Posterior cingulate gyrus (tissue), 11 donors: ENCODE measurements at places on chromosomes 11 and 22.

GRCh38 chr11:27574342-27574741 lies 67.8 kb upstream of the LIN7C start:
- DNase-seq, result no peak

- DNase-seq, result no peak
These were observed 2.5 kb downstream of the OR52W1 start for GRCh38 chr11:6201481-6201880.

- no peak for DNase-seq
These were observed 30.6 kb downstream of the TECTA start for GRCh38 chr11:121131656-121132055.

- DNase-seq, result no peak
These were observed 120.0 kb downstream of the MED15 start for GRCh38 chr22:20627432-20627831.
